ENCODE measurements at places on chromosomes 16 and 17.

DNA sequence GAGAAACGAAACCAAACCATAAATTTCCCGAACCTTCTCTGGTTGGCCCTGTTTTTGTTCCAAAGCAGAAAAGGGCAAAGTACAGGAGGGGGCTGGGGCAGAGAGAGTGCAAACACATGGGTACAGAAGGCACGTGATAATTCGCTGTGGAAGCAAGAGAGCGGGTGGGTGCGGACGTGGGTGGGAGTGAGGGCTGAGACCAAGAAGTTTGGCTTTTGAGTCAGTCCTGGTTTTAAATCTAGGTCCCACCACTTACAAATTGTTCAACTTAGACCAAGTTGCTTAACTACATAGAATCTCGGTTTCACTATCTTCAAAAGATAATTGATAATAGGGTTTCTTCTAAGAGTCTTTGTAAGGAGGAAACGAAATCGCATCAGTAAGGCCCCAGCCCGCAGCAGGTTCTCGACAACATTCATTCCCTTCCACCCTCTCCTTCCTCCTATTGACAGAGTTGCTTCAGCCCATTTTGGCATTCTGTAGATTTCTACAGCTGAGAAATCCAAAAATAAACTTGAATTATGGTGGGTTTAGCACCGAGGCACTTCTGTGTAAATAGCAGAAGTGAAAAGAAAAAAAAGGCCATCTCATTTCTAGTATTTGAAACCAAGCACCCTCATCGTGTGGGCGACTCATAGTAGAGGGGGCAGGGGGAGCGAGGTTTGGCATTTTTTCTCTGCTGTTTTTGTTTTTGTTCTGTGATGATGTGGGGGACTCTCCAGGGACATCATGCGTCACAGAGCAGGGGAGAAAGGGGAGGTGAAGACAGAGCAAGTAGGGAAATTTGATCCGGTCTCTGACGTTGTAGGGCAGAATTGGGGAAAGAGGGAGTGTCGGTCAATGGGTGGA lies 33.6 kb upstream of the CCR7 start:
- no peak for DNase-seq

- DNase-seq, result no peak
Observed at GRCh38 chr16:2782583-2783351, 4.6 kb downstream of the PRSS33 start.

DNA sequence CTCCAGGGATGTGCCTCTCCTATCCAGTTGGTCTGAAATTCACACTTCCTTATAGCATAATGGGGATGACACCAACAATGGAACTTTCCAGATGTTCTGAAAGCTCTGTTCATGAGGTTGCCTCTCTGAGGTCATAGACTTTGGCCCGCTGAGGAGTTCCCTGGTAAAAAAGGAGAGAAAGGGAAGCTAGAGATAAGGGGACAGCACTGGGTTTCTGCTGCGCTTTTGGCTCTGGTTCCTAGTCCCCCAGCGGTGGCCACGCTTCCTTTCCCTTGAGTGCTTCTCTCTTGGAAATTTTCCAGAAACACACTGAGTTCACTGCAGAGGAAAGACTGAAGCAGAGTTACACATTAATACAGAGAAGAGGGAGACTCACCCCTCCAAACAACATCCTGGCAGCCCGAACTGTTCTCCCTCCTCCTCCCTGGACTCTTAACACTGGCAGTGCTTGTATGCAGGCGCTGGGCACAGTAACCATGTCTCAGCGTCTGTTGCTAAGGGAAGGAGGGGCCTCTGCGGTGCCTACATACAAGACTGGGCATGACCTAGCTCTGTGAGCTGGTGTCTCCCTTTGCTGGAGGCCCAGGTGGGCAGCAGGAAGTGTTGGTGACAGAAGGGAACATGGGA lies at the start of gene DNAH3:
DNAH3 (minus strand) TSS at position 472 of the 627 bp plus-strand sequence. CDS start 527 bp downstream, outside the sequence.
- DNase-seq, result no peak

- peak; percentile 74 for DNase-seq
Observed at GRCh38 chr17:58120195-58120822, 27.9 kb upstream of the OR4D1 start.

DNA sequence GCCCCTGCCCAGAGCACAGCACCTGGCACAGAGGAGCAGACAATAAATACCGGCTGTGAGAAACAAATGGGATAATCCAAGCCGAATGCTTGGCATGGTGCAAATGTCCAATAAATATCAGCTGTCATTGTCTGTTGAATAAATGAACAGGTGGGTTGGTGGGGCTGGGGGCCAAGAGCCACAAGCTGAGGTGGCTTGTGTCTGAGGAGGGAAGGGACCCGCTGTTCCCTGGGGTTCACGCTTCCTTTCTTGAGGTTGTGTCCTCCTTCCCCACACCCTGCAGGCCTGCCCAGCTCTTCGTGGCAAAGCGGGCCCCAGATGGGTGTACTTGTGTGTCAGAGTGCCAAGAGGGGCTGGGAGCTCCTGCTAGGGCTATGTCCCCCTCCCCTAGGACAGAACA lies 38.6 kb downstream of the ARHGAP27 start:
- DNase-seq, result no peak

DNA sequence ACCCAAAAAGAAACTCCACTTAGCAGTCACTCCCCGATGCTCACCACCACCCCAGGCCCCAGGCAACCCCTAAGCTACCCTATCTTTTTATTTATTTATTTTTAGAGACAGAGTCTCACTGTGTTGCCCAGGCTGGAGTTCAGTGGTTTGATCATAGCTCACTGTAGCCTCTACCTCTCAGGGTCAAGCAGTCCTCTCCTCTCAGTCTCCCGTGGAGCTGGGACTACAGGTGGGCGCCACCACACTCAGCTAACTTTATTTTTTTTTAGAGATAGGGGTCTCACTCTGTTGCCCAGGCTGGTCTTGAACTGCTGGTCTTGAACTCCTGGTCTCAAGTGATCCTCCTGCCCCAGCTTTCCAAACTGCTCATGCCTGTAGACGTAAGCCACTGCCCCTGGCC lies 14.7 kb upstream of the GLIS2 start:
- DNase-seq, result no peak

DNA sequence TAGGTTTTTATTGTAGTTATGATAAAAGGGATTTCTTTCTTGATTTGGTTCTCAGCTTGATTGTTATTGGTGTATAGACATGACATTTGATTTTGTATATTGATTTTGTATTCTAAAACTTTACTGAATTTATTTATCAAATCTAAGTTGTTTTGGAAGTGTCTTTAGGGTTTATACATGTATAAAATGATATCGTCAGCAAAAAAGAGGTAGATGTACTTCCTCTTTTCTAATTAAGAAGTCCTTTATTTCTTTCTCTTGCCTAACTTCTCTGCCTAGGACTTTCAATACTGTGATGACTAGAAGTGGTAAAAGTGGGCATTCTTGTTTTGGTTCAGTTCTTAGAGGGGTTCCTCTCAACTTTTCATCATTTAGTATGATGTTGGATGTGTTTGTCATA lies 487.3 kb upstream of the KIF2B start:
- DNase-seq, result no peak

DNA sequence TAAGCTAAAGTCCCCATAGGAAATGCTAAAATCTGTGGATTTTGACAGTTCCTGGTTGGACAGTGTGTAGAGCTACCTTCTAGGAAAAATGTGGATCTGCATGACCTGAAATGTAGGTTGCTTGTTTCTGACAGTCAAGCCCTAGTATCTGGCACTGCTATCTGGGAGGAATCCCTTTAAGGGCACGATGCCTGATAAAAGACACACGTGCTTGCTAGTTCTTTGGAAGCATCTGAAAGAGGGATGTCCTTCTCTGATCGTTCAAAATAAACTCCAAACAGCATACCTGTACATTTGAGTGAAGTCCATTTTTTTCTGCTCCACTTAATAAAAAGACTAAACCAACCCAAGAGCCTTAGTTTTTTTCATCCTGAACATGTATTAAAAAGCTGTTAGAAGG lies 101.3 kb downstream of the CDK5R1 start:
- no peak for DNase-seq
